Fibroblast of mammary gland (primary cell): ENCODE measurements at places on chromosomes 7 and 10.

DNA sequence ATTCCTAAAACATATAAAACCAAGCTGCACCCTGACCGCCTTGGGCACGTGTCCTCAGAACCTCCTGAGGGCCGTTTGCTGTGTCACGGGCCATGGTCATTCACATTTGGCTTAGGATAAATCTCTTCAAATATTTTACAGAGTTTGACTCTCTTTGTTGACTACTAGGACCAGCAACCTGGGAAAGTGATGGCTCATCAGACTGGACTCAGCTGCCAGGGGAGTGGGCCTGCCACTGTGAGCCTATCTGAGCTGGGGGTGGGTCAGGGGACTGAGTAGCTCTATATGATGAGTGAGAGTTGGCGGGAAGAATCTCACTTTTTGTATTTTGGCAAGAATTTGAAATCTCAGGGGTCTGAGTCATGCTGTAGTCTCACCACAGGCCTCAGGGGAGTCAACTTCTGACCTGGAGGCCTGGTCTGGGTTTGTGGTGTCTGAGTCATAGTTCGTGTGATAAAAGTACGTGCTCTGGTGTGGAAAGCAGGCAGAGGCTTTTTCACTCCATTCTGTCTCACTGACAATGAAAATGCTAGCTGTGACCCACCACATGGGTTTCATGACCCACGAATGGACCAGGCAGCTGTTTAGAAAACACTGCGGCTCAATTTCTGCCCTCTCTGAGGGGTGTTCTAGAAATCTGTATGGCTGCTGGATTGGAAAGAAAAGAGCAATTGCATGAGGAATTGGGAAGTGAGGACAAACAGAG, 4.2 kb upstream of the UPP1 start:
- DNase-seq: peak; percentile 99

GRCh38 chr7:73526896-73527821, 5.1 kb upstream of the BAZ1B start:
- DNase-seq: no peak

DNA sequence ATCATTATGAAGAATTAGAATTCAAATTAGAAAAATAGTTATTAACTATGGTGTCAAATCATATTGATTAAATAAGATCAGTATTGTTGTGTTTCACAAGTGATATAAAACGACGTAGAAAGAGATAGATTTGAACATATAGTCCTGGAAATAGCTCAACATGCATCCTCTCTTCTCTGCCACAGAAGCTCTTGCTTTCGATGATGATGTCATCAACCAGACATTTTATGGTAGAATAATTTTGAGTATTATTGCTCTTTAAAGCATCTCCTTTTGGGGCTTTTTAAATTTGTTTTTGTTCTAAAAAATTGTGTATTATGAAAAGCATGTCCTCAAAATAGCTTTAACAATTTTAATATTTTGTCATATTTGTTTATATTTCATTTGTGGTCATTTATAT, 95.0 kb downstream of the DGKB start:
- DNase-seq: no peak

GRCh38 chr7:100221767-100222444, 2.2 kb downstream of the PVRIG start:
- no peak for DNase-seq

DNA sequence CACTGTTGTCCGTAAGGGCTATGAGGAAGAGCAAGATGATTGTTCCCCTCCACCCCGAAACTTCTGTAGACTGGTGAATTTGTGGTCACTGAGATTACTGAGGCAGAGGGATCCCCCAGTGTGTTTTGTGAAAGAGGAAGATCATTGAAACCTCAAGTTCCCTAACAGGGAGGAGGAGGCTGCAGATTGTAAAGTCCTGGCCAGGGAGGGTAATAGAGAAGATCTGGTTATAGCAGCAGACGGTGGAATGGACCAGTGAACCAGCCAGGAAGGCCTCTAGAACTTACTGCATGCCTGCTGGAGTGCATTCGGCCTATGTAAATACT, 31.1 kb downstream of the LMTK2 start:
- DNase-seq: no peak

DNA sequence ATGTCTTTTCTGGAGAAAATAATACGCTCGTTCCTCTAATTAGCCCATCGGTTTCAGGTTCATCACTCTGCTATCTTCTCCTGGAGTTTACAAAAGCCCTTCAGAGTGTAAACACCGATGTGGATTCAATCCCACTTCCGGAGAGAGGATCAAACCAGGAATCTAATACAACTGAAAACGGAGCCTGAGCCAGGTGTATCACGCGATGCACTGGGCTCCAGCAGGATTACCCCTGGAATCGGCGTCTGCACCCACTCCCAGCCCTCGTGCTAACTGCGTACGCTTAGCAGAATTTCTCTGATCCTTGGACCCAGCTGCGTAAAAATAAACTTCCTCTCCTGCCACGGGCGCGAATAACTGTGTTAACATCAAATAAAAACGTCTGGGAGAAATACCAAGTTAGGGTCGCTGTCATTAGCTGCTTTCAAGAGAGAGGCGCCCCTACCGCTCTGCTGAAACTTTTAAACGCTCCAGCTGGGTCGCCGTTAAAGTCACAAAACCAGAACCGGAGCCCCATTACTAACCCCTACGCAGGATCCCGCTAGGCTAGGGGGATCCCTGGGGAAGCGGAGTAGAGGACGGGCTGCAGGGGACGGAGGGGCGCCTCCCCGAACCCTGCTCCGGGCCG, 502 bp downstream of the ZNF3 start:
- no peak for DNase-seq

GRCh38 chr7:5773661-5774086, 7.8 kb downstream of the RNF216 start:
- DNase-seq: peak; percentile 92

GRCh38 chr10:110750931-110751330, 106.8 kb downstream of the RBM20 start:
- no peak for DNase-seq

DNA sequence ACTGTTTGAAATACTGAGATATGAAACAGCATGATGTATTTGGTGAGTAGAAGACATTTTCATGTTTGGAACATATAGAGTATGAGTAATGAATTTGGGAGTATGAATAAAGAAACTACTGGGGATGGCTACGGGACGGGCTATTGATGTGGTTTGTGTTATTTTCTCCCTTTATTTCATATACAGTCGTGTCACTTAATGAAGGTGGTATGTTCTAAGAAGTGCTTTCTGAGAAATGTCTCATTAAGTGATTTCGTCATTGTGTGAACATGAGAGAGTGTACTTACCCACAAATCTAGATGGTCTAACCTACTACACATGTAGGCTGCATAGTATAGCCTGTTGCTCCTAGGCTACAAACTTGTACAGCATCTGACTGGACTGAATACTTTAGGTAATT, 106.3 kb downstream of the CCNY start:
- DNase-seq: no peak

DNA sequence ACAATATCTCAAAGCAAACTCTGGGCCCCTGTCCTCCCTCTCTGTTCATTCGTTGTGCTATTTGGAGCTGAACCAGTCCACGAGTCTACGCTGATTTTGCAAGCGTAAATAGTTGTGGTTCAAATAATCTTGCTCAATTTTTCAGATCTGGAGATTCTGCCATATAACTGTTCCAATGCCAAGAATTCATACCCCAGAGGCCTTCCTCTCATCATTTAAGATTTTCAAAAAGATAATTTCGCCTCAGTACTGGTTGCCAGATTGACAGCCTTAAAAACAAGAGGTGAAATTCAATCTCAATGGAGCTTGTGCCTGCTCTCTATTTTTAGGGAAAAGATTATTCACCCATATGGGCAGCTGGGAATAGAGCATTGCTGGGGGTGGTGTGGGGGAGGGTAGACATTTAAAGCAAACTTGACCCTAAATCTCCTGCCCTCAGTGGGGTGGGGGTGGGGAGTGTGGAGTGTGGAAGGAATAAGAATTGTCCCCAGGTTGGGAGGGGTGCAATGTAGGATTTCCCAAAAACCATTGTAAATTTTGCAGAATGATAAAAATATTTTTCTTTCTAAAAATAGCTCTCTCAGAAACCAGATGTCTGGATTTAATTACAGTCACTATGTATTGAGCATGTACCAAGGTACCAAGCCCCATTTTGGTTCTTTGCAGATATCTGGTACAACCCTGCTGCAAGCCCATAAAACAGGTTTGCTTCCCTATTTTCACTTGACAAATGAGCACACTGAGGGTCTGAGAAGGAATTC, 104.7 kb upstream of the EEPD1 start:
- DNase-seq: peak; percentile 96

GRCh38 chr10:96290368-96291133, 13.7 kb upstream of the DNTT start:
- DNase-seq: no peak

DNA sequence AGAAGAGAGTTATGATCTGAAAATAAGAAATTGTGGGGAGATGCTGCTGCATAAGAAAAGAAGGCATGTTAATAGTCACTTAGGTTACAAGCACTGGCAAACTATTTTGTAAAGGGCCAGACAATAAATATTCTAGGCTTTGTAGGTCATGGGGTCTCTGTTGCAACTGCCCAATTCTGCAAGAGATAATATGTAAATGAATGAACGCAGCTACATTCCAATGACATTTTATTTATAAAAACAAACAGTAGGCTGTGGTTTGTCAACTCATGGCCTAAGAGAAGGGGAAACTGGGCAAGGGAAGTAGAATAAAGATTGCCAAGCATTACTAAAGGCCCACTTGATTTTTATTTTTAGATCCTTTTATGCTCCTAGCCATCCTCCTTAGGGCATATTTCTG, 133.1 kb downstream of the RAPGEF5 start:
- no peak for DNase-seq
